Caco-2 (cell line): ENCODE measurements at places on chromosomes 12 and 14.
A peak's percentile ranks its signal among the peaks of the same experiment; 100 is the strongest.

DNA sequence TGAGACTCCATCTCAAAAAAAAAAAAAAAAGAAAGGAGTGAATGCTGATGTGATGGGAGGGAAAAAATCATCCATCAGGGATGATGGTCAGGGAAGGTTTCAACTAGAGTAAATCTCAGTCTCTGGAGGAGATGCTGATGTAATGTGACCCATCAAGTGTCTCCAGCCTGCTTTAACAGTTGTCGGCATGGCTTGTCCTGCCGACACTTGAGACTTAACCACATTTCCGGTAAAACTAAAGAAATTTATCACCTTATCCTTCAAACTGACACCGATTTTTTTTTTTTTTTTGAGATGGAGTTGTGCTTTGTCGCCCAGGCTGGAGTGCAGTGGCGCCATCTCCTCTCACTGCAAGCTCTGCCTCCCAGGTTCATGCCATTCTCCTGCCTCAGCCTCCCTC is 21.5 kb upstream of the ANAPC5 start:
- no peak for DNase-seq

GRCh38 chr12:132139912-132140311 is 4.2 kb downstream of the DDX51 start:
- DNase-seq: no peak

GRCh38 chr12:6076346-6076745 is 48.1 kb downstream of the VWF start:
- DNase-seq: no peak

- no peak for DNase-seq
These were observed 17.4 kb downstream of the NGB start for GRCh38 chr14:77253333-77254190.

DNA sequence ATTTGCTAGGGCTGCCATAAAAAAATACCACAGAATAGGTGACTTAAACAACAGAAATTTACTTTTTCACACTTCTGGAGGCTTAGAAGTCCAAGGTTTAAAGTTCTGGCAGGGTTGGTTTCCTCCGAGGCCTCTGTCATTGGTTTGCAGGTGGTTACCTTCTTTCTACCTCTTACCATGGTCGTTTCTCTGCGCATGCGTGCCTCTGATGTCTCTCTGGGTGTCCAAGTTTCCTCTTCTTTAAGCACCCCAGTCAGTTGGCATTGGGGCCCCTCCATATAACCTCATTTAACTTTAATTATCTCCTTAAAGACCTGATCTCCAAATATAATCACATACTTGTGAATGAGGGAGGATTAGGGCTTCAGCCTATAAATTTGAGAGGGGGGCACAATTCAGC is 103.2 kb downstream of the SLC15A5 start:
- no peak for DNase-seq

GRCh38 chr14:83163016-83163415 is 1629.4 kb upstream of the SEL1L start:
- no peak for DNase-seq

GRCh38 chr14:73252491-73253322 is 15.4 kb downstream of the PAPLN start:
- DNase-seq: no peak

GRCh38 chr14:23364164-23365035 is 572 bp downstream of the EFS start:
- DNase-seq: peak; percentile 23

DNA sequence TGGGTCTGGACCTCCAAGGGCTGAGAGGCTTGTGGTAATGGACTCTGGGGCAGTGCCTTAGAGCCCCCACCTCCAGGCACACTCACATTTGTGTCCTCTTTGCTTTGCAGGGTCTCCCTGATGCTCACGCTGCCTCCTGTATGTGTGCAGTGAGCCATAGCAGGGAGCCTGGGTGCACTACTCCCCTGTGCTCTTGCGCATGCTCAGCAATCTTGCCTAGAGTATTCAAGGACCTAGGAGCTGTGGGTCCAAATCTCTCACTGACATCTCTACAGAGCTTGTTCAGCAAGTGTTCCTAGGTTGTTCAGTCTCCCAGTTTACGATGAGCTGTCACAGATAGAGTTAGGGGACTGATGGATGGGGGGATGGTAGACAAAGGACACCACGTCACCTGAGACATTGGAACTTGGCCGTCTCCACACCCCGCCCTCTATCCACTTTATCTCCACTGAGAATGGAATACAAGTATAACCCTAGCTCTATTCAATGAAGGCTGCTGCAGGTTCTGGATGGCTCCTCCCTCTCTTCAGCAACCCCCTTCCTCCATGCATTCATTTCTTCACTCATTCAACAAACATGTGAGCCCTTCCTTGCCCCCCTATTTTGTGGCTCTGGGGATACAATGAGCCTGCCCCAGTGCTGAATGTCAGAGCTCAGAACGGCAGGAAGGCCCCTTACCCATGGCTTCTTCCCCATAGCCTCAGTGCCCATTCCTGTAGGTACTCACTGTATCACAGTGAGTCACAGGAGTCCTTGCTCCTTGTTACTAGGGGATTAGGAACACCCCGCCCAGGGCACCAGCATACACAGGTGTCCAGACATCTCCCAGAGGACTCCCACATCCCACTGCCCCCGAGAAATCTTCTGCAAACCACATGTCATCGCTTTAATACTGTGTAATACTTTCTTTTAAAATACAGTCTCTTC is 31.2 kb downstream of the FIGNL2 start:
- DNase-seq: peak; percentile 47

DNA sequence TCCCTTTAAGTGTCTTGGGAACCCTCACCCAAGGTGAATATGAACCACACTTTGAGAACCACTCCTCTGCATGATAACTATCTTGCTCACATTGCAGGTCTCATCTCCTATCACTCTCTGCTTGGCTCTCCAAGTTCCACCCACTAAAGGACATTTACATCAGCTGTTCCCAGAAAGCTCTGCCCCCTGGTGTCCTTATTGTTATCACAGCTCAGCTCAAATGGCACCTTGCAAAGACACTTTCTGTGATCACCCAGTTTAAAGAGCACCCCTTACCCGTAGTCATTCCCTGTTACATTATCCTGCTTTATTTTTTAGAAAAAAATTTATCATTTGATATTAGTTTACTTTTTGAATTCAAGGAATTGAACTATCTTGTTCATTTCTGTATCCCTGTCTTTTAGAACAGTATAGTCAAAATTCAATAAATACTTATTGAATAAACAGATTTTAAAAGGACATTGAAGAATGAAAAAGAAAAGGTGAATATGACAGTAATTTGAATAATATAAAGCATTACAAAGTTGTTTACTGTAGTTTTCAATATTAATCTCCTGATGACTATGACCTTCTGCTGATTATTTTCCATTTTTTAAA is 20.5 kb upstream of the GUCY2C start:
- peak; percentile 59 for DNase-seq

DNA sequence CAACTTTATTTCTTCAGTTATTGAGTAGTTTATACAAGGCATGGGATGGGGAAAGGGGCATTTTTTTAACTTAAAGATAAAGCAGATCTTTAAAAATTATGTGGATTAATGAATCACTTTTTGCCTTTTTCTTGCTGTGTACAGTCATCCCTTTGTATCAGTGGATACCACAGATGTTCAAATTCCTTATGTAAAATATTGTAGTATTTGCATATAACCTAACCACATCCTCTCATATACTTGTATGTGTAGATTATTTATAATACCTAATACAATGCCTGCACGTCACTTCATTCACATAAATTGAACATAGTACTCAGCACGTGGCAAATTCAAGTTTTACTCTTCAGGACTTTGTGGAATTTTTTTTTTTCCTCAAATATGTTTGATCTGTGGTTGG is 66.5 kb upstream of the MON2 start:
- DNase-seq: no peak

DNA sequence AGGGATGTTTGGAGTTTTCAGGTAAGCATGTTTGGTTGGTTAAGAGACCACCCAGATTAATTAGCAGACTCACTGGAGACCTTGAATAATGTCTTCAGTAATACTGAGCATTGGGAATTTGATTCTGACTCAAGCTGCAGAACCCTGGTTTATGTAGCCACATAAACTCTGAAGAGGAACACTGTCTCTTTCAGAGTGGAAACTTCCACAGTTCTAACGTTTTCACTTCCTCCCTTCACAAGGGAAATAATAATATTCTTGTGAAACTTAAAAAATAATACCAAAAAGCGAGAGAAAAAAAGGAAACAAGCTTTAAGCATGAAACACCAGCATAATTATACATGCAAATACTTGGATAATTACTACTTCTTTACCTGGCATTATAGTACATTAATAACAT is 40.0 kb upstream of the ST8SIA1 start:
- no peak for DNase-seq

- DNase-seq: no peak
These were observed 121.7 kb downstream of the PPM1H start for GRCh38 chr12:62813031-62813829.

DNA sequence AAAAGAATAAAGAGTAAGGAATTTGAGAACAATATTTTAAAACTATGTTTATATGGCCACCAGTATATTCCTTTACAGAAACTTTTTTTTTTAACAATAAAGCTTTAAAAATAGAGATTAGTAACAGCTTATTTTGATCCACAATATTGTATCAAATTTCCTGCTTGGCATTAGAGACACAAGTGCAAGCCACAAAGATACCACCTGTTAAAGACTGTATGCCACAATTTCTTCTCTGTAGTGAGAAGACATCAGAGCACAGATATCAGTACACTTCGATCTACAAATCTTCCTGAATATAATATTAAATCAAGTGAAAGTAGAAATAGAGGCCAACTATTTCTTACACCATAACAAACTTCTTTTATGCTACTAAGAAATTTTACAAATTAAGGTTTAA is 68.0 kb downstream of the GALNT4 start:
- no peak for DNase-seq

DNA sequence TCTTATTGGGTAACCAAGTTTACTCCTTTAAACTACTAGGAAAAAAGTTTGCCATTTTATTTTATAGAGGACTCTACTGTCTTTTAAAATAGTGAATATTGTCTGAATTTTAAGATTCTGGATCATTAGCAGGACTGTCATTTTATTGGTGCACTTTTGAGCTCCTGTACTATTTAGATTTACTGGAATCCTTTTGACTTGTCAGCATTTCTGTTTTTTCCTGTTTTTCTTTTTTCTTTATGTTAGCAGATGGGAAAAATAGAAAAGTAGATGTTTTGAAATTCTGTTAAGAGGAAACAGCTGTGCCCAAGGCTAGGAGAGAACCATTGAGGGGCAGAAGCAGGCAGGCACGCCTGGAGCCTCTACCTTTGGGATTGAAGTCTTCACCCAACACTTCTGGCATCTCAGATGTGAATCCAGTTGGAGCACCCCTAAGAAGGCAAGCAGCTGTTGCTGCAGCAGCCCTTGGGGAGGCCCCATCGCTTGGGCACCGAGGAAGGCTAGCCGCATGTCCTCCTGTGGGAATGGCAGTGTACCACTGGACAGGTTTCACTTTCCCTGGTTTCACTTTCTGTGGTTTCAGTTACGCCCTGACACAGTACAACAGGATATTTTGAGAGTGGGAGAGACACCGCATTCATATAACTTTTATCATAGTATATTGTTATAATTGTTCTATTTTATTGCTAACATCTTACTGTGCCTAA is 11.5 kb downstream of the RIMKLB start:
- no peak for DNase-seq

GRCh38 chr14:51653079-51653774 is 1.5 kb downstream of the FRMD6 start:
- no peak for DNase-seq

DNA sequence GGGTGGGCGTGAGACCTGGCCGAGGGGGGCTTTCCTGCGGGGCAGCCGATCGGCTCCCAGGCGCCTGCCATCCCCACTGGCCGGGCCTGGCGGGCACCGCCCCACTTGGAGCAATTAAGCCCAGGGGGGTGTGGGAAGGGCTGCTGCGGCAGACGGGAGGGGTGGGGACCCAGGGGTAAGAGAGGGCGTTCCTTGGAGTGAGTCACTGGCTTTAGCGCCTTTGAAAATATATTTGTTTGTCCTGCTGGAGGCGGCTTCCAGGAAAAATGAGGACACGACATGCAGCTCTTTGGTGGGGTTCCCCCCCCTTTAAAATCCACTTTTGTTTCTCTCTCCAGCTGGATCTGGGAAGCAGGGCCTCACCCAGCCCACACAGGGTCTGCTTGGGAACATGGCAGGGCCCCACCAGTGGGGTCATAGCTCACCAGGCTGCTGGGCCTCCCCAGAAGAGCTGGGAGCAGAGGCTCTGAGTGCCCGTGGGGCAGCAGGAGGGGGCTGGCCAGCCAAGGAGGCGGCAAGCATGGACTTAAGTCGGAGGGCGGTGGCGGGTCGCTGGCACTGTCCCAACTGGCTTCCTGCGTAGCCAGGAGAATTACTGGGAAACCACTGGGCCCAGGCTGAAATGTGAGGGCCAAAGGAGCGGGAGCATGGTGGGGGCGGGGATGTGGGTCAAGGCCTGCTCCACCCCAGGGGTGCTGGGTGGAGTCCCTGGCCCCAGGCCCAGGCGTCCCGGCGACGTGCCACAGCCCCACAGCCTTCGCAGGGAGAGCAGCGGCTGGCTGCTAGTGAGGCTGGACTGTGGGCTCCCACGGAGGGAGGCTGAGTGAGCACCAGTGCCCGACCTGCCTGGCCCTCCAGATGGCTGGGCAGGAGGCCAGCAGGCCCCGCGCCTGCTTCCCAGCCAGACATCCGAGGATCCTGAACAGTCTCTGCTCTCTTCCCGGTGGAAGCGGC is 128.0 kb downstream of the RFLNA start:
- no peak for DNase-seq

DNA sequence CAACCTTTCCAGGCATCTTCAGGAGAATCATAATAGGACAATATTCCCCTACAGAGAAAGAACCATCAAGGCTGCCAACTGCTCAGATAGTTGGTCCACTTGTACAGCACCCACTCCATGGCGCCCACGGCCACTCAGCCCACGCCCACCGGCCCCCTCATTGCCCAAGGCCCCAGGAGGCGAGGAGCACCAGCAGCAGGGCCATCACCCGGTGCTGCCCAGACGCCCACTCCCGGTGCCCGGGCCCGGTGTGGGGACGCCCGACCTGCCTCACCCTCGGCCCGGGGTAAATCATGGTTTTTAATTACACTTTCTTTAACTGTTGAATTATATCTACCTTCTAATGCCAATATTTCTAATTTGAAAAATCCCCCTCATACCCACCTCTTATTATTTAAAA is 41.3 kb upstream of the ANO6 start:
- no peak for DNase-seq

DNA sequence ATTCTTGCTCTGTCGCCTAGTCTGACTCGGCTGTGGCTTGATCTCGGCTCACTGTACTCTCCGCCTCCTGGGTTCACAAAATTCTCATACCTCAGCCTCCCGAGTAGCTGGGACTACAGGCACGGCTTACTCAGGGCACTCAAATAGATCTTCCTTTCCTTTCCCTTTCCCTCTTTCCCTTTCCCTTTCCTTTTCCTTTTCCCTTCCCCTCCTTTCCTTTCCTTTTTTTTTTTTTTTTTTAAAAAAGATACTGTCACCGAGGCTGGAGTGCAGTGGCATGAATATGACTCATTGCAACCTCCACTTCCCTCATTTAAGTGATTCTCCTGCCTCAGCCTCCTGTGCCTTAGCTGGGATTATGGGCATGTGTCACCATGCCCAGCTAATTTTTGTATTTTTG is 86.0 kb downstream of the AEBP2 start:
- no peak for DNase-seq

- no peak for DNase-seq
These were observed 65.7 kb downstream of the TNFAIP2 start for GRCh38 chr14:103188810-103189480.
